ENCODE measurements at places on chromosomes 6 and 20. TPM values are rescaled to one million over a fixed set of nuclear protein-coding genes. Genes with fewer than 3 reads are reported as not detected.
A peak's percentile ranks its signal among the peaks of the same experiment; 100 is the strongest.

LINC00237 gene
- polyA plus RNA-seq: not detected

SIRPG gene
- polyA plus RNA-seq: not detected

PRKN gene
- polyA plus RNA-seq: 0.09 TPM

SLC22A16 gene
- polyA plus RNA-seq: not detected

DNA sequence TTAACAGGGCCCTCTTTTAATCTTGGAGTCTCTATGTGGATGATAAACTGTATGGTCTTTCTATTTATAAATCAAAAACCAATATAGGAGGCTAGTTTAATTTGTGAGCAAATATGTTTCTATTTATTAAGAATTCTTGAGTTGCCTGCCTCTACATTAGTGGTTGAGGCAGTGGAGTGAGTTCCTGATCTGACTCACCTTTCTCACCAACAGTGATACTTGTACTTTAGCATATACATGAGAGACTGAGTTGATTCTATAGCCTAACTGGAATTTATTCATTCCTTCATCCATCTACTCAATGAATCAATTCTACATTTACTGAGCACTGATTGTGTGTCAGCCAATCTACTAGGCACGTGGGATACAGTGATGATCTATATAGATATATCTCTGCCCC lies 126.9 kb downstream of the TRMT11 start:
- no peaks in the 10 kb centered on the region for H3K4me1 ChIP-seq
- no peak for DNase-seq
- no peaks in the 10 kb centered on the region for H3K36me3 ChIP-seq

DNA sequence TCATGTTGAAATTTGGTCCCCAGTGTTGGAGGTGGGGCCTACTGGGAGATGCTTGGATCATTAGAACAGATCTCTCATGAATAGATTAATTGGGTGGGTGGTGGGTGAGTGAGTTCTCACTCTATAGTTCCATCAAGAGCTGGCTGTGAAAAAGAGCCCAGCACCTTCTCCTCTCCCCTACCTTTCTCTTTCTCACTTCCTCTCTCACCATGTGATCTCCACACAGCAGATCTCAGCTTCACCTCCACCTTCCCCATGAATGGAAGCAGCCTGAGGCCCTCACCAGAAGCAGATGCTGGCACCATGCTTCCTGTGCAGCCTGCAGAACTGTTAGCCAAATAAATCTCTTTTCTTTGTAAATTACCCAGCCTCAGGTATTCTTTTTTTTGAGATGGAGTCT lies 12.9 kb upstream of the GMNN start:
- no peaks in the 10 kb centered on the region for H3K27me3 ChIP-seq
- no peak overlapping the region for H3K4me3 ChIP-seq
- DNase-seq: no peak
- no peaks in the 10 kb centered on the region for H3K36me3 ChIP-seq
- H3K4me1 ChIP-seq: no peaks in the 10 kb centered on the region

DNA sequence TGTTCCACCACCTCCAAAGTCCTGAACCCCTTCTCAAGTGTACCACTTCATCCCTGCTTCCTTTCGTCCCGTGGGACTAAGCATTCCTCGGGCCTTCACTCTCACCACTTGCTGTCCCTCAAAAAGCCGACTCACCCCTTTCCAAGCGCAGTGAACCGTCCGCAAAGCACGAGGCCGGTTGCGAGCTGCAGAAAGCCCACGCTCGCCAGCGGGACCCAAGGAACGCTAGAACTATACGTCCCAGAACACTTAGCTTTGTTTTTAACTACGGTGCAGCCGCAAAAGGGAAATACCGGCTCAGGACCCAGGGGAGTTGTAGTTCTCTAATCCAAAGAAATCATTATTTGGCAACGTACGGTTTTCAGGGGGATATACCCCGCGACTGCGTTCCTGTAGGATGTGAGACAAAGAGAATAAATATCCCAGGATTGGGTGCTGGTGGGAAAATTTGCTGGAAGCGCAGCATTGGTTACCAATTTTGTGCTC lies 416 bp upstream of the POLR1H start:
- DNase-seq: peak; percentile 36
- H3K36me3 ChIP-seq: peaks cover under 1% of the 10 kb centered on the region
- H3K27ac ChIP-seq: peak overlapping the region; percentile 76

- no peak for DNase-seq
- H3K27ac ChIP-seq: no peak overlapping the region
- peaks cover 39% of the 10 kb centered on the region for H3K36me3 ChIP-seq
- H3K4me3 ChIP-seq: no peak overlapping the region
- H3K4me1 ChIP-seq: no peaks in the 10 kb centered on the region
Observed at GRCh38 chr20:63733579-63734081, 2.8 kb upstream of the LIME1 start.

GRCh38 chr6:51463321-51463720 lies 624.1 kb downstream of the PKHD1 start:
- H3K4me3 ChIP-seq: no peak overlapping the region
- no peaks in the 10 kb centered on the region for H3K4me1 ChIP-seq
- no peak for DNase-seq
- no peaks in the 10 kb centered on the region for H3K27me3 ChIP-seq

GRCh38 chr20:48797275-48797825 lies 30.4 kb downstream of the PREX1 start:
- no peak overlapping the region for H3K4me3 ChIP-seq
- H3K4me1 ChIP-seq: no peaks in the 10 kb centered on the region
- no peak overlapping the region for H3K27ac ChIP-seq
- no peak for DNase-seq
- H3K27me3 ChIP-seq: peaks cover 20% of the 10 kb centered on the region

DNA sequence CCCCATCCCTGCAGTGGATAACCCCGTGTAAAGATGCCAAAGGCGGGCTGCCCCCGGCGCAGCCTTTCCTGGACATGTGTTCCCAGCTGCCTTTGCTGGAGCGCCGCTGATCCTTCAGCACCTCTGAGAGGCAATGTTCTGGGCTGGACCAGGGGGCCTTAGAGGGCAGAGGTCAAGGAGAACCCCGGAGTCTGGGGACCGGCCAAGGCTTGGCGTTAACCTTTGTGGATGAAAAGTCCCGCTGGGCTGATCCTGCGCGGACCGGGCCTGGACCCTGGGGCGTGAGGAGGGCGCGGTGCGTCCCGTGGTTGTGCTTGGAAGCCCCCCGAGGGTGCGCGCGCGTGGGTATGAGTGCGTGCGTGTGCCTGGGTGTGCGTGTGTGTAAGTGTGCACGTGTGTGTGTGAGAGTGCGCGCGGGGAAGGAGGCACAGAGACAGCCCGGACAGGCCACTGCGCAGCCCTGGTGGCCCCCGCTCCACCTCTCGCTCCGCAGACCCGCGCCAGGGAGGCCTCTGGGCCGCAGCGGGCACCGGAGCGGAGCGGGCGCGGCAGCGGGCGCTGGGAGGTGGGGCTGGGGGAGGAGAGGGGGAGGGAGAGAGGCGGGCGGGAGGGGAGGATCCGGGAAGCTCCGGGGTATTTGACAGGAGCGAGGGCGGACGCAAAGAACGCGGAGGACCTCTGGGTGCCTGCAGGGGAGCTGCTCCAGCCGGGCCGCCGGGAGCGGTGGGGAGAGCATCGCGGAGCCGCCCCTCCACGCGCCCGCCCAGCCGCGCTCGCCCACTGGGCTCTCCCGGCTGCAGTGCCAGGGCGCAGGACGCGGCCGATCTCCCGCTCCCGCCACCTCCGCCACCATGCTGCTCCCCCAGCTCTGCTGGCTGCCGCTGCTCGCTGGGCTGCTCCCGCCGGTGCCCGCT lies at the start of gene SMOC2:
SMOC2 (plus strand) TSS at position 665 of the 914 bp plus-strand sequence; CDS start at position 852, 187 bp downstream.
- no peak within 1 kb of the TSS for H3K27ac ChIP-seq
- no peak within 1 kb of the TSS for H3K4me3 ChIP-seq

GRCh38 chr6:138088326-138088762 lies 18.9 kb downstream of the PERP start:
- H3K4me1 ChIP-seq: peaks cover 25% of the 10 kb centered on the region
- no peaks in the 10 kb centered on the region for H3K27me3 ChIP-seq
- peak overlapping the region; percentile 96 for H3K27ac ChIP-seq
- DNase-seq: peak; percentile 97

DNA sequence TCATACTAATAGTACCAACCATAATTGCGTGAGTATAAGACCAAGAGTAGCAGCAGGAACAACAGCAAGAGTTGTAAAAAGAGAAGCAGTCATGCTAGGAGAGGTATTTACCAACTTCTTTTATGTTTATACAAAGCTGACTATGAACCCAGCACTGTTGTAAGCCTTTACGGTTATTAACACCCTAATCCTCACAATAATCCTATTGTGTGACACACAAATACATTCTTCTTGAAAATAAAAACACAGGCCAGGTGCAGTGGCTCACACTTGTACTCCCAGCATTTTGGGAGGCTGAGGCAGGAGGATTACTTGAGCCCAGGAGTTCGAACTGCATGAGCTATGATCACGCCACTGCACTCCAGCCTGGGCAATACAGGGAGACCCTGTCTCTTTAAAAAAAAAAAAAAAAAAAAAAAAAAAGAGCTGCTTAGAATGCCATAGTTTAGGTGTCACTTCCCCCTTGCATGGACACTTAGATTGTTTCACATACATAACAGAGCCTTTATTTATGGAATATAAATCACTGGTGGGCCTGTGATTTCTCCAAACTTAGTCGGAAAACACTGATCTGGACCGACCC lies 20.2 kb downstream of the HCK start:
- H3K4me1 ChIP-seq: peaks cover 10% of the 10 kb centered on the region
- no peaks in the 10 kb centered on the region for H3K36me3 ChIP-seq
- H3K27me3 ChIP-seq: peaks cover 31% of the 10 kb centered on the region
- no peak overlapping the region for H3K27ac ChIP-seq

GRCh38 chr6:48915591-48915990 lies 547.5 kb downstream of the MMUT start:
- H3K4me3 ChIP-seq: no peak overlapping the region
- H3K36me3 ChIP-seq: no peaks in the 10 kb centered on the region
- H3K4me1 ChIP-seq: no peaks in the 10 kb centered on the region
- H3K27ac ChIP-seq: no peak overlapping the region

DNA sequence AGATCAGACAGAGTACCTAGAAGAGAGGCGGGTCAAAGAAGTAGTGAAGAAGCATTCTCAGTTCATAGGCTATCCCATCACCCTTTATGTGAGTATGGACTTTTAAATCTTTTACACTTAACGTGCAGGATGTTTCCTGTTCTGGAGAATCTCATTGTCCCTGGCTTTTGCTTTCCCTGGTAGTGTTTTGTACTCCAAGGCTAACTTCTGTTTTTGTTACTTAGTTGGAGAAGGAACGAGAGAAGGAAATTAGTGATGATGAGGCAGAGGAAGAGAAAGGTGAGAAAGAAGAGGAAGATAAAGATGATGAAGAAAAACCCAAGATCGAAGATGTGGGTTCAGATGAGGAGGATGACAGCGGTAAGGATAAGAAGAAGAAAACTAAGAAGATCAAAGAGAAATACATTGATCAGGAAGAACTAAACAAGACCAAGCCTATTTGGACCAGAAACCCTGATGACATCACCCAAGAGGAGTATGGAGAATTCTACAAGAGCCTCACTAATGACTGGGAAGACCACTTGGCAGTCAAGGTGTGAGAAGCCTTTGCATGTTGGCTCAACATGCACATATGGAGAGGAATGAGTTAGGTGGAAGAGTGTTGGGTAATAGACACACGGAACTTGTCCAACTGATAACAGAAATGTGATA lies 3.3 kb downstream of the HSP90AB1 start:
- peaks cover 5% of the 10 kb centered on the region for H3K4me1 ChIP-seq
- peaks cover 54% of the 10 kb centered on the region for H3K36me3 ChIP-seq
- H3K4me3 ChIP-seq: no peak overlapping the region
- no peak for DNase-seq
- H3K27ac ChIP-seq: no peak overlapping the region

- no peak overlapping the region for H3K4me3 ChIP-seq
- DNase-seq: peak; percentile 82
- H3K4me1 ChIP-seq: peaks cover 11% of the 10 kb centered on the region
- no peak overlapping the region for H3K27ac ChIP-seq
- no peaks in the 10 kb centered on the region for H3K36me3 ChIP-seq
Observed at GRCh38 chr20:10553326-10553984, 118.3 kb downstream of the SLX4IP start.

GRCh38 chr6:21691685-21692346 lies 98.3 kb downstream of the SOX4 start:
- DNase-seq: no peak
- no peak overlapping the region for H3K4me3 ChIP-seq
- no peaks in the 10 kb centered on the region for H3K4me1 ChIP-seq
- H3K36me3 ChIP-seq: peaks cover 4% of the 10 kb centered on the region

GRCh38 chr20:46963196-46963529 lies 68.5 kb downstream of the EYA2 start:
- no peak overlapping the region for H3K4me3 ChIP-seq
- H3K4me1 ChIP-seq: peaks cover 15% of the 10 kb centered on the region
- H3K27ac ChIP-seq: no peak overlapping the region
- H3K27me3 ChIP-seq: no peaks in the 10 kb centered on the region

- H3K4me1 ChIP-seq: peaks cover 9% of the 10 kb centered on the region
- peak; percentile 88 for DNase-seq
- no peak overlapping the region for H3K4me3 ChIP-seq
- no peak overlapping the region for H3K27ac ChIP-seq
- H3K36me3 ChIP-seq: no peaks in the 10 kb centered on the region
Observed at GRCh38 chr20:21182832-21183563, 57.1 kb downstream of the KIZ start.

- no peak for DNase-seq
- H3K27me3 ChIP-seq: no peaks in the 10 kb centered on the region
- H3K36me3 ChIP-seq: no peaks in the 10 kb centered on the region
- H3K27ac ChIP-seq: no peak overlapping the region
- no peak overlapping the region for H3K4me3 ChIP-seq
Observed at GRCh38 chr6:170230520-170231292, 60.2 kb downstream of the DLL1 start.

GRCh38 chr6:19664878-19665612 lies 172.1 kb upstream of the ID4 start:
- no peak overlapping the region for H3K27ac ChIP-seq
- no peak overlapping the region for H3K4me3 ChIP-seq
- H3K27me3 ChIP-seq: no peaks in the 10 kb centered on the region
- no peaks in the 10 kb centered on the region for H3K36me3 ChIP-seq
- DNase-seq: no peak
- H3K4me1 ChIP-seq: no peaks in the 10 kb centered on the region

DNA sequence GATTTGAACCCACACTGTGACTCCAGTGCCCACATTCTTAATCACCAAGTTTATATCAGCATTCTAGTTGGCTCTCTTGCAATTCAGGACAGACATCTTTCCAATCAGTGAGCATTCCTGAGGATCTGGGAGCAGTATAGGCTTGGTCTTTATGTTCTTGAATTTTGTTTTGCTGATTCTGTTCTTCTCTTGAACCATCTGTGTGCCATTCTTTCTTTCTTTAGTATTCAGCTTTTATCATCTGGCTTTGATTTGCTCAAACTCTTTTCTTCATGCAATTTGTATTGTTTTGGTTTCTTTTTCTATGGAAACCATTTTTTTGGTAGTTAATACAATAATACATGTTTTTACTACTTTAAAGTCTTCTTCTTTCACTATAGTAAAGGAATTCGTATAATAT lies 162.4 kb downstream of the CD109 start:
- DNase-seq: no peak
- no peaks in the 10 kb centered on the region for H3K36me3 ChIP-seq
- no peak overlapping the region for H3K27ac ChIP-seq
- H3K27me3 ChIP-seq: no peaks in the 10 kb centered on the region
- no peak overlapping the region for H3K4me3 ChIP-seq
